ENCODE measurements at places on chromosomes 1 and 21.

DNA sequence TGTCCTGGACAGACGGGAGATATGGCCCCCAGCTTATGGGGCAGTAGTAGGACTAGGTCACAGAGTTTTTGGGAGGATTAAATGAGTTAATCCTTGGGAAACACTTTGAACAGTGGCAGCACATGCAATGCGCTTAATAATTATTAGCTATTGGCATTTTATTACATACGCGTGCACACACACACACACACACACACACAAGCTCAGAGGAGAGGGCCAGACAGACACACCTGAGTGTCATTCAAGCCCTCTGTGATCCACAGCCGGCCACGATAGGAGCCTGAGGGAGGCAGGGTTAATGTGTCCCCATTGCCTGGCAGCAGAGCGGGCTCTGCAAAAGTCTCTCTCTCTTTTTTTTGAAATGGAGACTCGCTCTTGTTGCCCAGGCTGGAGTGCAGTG is 37.9 kb downstream of the EPHA2 start:
- no peak for DNase-seq

GRCh38 chr1:51906306-51907078 is 28.0 kb upstream of the NRDC start:
- no peak for DNase-seq

DNA sequence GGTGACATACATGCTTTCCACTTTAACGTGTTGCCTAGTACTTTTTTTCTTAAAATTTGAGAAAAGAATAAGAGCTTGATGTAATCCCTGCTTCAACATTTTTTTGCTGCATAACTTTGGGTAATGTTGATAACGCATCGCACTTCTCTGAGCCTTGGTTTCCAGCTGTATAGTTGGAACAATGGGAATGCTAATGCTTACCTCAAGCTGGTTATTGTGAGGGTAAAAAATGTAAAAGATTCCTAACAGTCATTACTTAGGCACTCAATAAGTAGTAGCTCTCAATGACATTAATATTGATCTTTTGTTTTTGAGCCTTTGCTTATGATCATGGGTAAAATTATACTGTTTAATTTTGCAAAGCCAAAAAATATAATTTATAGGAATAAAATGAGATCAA is 683.3 kb upstream of the CXADR start:
- no peak for DNase-seq

GRCh38 chr21:45293220-45293725 is 5.6 kb upstream of the POFUT2 start:
- DNase-seq: no peak

DNA sequence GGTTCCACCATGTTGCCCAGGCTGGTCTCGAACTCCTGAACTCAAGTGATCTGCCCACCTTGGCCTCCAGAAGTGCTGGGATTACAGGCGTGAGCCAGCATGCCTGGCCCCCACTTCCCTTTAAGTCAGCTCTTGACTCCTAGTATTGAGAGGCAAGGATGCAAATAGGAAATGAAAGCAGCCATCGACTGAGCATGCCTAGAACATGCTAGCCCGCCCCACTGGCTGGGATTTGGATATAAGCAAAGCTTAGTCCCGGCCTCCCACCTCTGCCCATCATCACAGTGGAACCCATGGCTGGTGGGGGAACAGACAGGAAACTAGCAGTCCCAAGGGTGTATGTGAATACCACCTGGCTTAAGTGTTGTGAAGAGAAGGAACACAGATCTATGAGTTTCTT is 10.5 kb downstream of the C1orf167 start:
- no peak for DNase-seq

GRCh38 chr1:220887520-220888416 is 8.5 kb downstream of the HLX start:
- no peak for DNase-seq

DNA sequence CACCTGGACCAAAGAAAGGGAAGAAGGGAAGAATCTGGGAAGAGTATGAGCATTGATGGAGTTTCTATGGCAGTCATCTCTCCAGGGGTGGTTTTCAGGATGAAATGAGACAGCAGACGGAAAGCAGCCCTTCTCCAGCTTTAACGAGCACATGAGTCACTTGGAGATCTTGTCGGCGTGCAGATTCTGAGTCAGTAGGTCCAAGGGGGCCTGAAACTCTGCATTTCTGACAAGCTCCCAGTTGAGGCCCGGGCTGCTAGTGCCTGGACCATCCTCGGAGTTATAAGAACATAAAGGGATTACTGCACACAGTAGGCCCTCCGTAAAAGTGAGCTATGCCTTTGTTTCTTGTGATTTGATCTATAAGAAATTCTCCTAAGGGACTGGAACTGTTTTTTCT is 17.6 kb downstream of the HSPG2 start:
- no peak for DNase-seq
